NCI-H2171 (cell line): ENCODE measurements at places on chromosomes 16 and 17.

GRCh38 chr17:8885967-8886684 lies 18.7 kb upstream of the PIK3R6 start:
- no peak for DNase-seq

GRCh38 chr16:474420-475122 lies 49.1 kb downstream of the RAB11FIP3 start:
- no peak for DNase-seq

- no peak for DNase-seq
Measured at GRCh38 chr17:4381690-4382671, 15.5 kb upstream of the UBE2G1 start.

GRCh38 chr16:74718741-74719610 lies 18.3 kb upstream of the MLKL start:
- DNase-seq = no peak

DNA sequence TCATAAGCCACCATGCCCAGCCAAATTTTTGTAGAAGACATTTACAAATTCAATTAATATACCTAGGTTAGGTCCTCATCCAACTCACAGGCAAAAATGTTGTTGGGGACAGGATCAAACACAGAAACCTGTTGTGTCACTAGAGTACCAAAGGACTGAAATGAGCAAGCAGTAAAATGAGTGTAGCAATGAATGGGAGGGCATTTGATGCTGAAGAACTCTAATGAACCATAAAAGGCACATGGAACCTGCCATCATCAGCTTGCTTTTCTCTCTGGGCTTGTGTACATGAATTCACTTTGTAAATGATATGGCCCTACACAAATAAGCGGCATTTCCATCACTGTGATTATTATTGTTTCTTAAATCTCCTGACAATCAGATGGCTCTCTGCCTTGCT lies 17.8 kb downstream of the USP31 start:
- no peak for DNase-seq

GRCh38 chr17:74923538-74924249 lies 379 bp upstream of the OTOP2 start:
- no peak for DNase-seq

GRCh38 chr17:62101515-62101914 lies 36.4 kb upstream of the MED13 start:
- no peak for DNase-seq

DNA sequence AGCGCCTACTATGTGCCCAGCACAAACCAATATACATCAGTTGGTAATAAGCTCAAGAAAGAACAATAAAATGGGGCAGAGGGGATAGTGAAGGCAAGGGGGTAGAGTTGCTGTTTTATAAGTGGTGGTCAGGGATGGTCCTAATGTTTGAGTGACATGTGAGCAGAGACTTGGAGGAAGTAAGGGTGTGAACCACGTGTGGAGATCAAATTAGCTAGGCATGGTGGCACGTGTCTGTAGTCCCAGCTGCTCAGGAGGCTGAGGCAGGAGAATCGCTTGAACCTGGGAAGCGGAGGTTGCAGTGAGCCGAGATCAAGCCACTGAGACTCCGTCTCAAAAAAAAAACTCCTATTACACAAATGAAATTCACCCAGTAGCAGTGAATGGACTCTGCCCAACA lies 56.5 kb downstream of the IRX6 start:
- no peak for DNase-seq

DNA sequence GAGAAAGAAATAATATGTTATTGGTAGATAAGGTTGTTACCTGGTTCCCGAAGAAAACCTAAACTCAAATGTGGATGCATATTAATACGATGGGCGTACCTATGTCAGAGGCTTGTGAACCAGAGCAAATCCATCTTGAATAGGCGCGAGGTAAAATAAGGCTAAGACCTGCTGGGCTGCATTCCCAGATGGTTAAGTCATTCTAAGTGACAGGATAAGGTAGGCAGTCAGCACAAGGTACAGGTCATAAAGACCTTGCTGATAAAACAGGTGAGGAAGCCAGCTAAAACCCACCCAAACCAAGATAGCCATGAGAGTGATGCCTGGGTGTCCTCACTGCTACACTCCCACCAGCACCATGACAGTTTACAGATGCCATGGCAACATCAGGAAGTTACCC lies 1400.1 kb downstream of the CDH8 start:
- no peak for DNase-seq

DNA sequence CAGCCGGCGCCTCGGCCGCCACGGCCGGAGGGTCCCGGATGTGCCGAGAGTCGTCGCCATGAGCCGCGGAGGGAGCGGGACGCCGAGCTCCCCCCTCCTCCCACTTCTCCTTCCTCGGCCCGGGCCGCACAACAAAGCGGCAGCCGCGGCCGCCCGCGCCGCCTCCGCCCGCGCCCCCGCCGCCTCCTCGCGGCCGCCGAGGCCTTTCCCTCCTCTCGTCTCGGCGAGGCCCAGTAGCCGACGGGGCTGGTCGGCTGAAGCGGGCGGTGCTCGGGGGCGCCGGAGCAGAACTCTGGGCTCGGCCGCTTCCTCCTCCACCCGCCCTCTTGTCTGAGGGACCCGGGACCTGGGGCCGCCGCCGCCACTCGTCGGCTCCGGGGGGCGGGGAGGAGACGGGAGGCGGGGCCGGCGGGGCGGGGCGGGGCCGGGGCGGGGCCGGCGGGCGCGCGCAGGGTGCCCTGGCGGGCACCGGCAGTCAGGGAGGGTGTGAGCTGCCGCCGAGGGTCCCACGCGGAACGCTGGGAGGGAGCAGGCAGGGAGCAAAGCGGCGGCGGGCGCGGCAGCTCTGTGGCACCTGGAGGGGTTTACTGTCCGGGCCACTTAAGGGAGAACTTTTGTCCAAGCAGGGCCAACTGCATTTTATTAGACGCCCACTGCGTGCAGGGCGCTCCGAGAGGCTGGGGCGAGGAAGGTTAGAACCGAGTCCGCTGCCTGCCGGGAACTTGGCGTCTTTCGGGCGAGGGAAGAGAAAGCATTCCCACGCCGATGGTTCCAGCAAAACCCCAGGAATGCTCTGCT lies at the start of gene SMURF2:
Gene SMURF2, minus strand, starts transcription at position 332 of the 798 bp plus-strand sequence. CDS start 427 bp downstream, outside the sequence.
- peak; percentile 76 for DNase-seq

GRCh38 chr17:47831934-47832327 lies 461 bp downstream of the LRRC46 start:
- no peak for DNase-seq

- no peak for DNase-seq
Measured at GRCh38 chr16:70706948-70707465, 21.2 kb upstream of the MTSS2 start.

DNA sequence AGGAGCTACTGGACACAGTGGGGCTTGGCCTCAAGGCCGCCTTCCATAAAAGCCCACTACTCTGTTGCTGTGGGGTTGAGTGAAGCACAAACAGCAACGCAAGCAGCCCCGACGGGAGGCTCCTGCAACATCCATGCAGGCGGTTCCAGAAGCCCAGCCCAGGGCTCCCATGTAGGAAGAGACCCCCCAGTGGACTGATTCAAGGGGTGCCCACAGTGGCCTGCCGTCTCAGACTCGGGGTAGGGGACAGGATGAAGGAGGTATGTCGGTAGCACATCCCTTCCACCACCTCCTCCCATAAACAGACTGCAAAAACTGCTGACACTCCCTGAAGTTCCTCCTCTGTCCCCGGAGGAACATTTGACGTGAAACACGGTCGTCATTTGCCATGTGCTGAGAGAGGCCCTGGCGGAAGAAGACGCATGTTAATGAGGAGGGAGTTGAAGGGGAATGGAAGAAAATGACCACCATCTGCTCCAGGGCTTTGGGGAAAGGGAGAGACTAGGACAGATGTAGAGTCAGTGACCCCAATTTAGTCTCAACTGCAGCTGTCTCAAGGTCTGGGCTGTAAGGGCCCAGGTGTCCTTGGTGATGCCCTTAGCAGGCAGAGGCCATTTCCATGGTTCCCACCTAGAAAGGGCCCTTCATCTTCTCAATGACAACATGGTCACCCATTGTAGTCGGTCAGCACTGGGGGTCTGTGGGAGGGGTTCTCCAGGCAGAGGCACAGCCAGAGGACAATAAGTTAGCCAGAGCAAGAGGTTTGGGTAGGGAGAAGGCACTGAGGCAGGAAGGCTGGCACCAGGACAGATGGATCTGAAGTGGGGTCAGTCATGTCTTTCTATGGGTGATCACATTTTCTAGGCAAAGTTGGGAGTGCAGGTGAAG lies 200.6 kb downstream of the CPPED1 start:
- DNase-seq = peak; percentile 28

DNA sequence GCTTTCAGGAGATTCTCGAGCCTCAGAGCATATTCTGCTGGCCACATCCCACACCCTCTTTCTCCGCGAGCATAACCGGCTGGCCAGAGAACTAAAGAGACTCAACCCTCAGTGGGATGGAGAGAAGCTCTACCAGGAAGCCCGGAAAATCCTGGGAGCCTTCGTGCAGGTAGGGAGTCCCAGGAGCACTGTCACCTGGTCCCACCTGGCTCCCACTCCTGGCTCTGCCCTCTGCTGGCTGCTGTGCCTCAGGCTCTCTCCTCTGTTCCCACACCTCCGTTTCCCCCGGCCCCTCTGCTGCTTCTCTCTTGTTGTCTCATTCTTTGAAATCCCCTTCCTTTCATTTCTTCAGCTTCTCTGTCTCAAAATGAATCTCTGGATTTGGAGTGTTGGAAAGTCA lies 16.4 kb downstream of the LPO start:
- DNase-seq = no peak

- DNase-seq = no peak
Measured at GRCh38 chr17:27603421-27603770, 27.6 kb upstream of the LGALS9 start.

- DNase-seq = no peak
Measured at GRCh38 chr16:73149334-73149733, 101.4 kb upstream of the ZFHX3 start.

DNA sequence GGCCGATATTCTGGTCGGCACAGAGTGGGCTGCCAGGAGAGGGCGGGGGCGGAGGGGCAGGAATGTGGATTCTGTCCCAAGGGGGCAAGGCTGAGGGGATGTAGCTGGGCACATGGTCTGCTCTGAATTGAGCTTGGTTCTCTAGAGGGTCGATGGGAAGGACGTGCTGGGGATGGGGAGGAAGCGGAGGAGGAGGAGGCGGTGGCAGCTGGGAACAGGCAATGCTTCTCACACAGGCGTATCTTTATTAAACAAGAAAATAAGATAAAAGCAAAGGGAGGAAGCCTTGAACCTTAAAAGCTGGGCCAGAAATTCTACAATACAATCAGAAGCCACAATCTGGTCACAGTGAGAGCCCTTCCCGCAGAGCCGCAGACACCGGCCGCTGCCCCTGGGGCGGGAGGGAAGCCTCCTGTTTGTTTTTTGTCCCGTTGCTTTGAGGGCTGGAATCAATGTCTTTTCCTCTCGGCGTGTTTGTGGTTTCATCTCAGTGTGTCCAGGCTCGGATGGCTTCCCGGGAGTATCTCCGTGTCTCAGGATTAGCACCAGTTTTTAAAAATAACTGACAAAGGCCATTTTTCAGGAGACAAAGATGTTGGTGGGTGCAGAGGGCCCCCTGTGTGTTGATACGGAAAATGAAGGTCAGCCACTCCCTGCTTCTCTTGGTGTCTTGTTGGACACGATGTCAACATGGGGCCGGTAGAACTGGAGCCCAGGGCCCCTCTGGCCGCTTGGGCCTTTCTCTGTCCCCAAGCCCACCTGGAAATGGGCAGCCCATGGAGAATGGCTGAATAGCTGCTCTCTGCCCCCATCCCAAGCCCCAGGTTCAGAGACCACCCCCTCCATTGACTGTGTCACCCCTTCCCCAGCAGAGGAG lies 12.3 kb upstream of the SLC7A5 start:
- DNase-seq = peak; percentile 64

DNA sequence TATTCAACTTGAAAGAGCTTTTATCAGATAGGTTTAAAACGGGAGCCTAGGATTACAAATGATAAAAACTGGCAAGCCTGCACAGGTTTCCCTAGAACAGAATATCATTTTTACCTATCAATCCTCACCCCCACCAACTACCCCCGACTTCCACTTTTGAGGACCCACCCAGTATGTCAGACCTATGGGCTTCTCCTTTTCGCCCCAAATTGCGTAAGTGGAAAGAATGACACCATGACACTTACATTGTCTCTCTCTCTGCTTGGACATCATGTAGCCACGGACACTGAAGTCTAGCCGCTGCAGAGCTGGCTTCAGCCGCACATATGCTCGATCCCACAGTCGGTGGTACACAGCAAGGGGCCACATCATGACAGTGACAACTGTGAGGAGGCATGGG lies 7.4 kb upstream of the PSMC3IP start:
- no peak for DNase-seq

GRCh38 chr17:80352991-80353665 lies 61.8 kb upstream of the ENDOV start:
- DNase-seq = peak; percentile 69

DNA sequence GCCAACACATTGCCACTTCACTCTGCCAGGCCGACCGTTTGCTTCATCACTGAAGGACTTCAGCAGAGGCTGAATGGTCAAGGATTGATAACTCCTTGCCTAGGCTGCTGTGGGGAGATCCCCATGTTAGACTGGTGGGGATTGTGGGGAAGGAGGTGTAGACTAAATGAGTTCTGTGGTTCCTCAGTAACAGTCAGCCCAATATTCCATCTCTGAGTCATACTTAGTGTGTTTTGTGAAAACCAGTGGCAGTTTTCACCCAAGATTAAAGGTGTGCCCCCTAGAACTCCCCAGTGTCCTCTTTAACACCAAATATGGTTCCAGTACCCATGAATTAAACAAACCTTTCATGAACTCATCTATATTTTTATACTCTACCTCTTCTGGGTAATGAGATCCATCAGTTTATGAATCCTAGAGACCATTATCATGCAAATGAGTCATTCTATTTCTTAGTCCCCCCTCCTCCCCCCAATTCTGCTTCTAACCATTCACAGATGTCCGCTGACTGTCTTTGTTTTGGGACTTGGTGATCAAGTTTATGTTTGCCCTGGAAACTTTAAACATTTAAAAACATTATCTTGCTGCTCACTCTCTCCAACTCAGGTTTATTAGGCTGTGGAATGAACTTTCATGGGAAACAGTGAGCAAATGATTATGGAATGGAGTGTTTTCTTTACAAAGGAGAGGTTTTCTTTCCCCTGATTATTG lies 66.8 kb upstream of the GAS7 start:
- DNase-seq = no peak

DNA sequence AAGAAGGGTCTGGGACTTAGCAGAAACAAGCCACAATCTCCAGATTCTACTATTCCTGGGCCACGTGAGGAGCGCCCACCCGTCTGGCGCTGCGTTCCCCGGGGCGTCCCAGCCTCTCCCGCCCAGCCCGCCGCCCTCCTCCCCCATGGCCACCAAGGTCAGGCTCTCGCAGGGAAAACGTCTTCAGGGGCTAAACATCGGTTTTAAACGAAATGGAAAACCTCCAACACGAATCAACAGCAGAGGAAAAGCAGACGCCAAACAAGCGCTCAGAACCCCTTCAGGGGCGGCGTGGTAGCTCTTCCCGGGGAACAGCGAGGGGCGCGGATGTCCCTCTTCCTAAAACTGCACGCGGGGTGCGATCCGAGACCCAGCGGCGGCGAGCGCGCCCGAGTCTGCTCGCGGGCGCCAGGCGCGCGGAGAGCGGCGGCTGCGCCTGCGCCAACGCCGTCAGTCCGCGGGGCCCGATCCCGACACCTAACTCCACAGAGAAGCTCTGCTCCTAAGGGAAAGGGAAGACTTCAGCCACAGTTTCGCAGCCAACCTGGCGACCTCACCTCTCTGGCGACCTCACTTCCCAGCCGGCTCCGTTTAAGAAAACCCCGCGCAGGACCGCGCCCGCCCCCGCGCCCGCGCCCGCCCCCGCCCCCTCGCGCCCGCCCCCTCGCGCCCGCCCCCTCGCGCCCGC lies 505 bp upstream of the COG1 start:
- DNase-seq = peak; percentile 83
